ENCODE measurements at places on chromosomes 4 and X. TPM values are rescaled to one million over a fixed set of nuclear protein-coding genes. Genes with fewer than 3 reads are reported as not detected.

- no peak for DNase-seq
Observed at GRCh38 chr4:144948009-144948408, 150.0 kb downstream of the ANAPC10 start.

- DNase-seq: no peak
Observed at GRCh38 chr4:114921790-114922591, 191.4 kb downstream of the NDST4 start.

DNA sequence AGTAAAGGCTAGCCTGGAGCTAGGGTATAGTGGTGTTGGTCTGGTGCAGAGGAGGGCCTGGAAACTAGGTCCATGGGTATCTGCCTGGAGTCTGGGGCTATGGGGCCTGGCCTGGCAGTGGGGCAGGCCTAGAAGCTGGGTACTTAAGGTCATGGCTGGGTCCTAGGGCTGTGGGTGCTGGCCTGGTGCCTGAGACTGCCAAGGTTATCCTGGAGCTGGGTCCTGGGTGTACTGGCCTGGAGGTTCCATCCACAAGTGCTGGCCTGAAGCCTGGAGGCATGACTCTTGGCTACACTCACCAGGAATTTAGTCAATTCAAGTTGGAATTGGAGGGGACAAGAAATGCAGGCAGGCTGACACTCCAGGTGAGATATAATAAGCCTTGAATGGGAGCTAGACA lies 108.4 kb upstream of the ZCCHC13 start:
- DNase-seq: no peak

Gene FAT4
- 8.6 TPM for total RNA-seq

- no peak for DNase-seq
Observed at GRCh38 chrX:45852884-45853283, 652.2 kb upstream of the DIPK2B start.

DNA sequence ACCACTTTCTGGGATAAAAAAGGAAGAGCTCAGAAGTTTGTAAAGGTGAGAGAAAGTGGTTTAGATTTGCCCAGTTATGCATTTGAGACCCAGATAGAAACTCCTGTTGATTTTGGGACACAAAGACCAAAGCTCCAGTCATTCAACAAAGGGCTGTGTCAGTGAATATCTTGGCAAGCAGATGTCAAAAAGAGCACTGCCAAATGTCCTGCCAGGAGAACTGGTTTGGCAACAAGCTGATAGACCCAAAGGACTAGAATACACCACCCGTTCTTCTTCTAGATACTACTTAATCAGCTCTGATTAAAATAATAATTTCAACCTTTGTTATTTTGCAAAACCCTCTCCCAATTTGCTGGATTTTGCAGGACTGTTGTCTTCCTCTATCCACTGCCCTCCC lies 121.4 kb downstream of the NHS start:
- DNase-seq: no peak

DNA sequence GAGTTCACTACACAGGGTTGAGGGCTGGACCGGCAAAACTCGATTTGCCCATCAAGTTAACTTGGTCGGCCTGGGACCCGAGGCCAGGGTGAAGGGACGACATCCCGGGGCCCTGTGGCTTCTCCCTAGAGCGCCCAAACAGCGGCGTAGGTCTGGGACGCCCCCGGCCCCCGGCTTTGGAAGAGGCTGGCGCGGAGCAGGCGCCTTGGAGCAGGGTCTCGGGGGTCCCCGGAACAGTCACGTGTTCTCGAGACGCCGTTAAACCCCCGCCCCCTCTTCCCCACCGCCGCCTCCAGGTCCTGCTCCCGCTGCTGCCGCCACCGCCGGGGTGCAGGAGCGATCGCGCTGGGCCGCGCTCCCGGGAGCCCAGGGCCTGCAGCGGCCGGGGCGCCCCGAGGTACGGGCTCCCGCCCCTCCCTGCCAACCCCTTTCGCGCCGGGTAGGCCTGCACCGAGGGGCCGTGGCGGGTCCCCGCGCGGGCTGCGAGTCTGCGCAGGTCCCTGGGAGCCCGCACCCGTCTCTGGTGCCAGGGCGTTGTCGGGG lies at the start of gene NPY5R:
TSS of gene NPY5R (plus strand) at position 289 of the 543 bp plus-strand sequence. CDS start 6,382 bp downstream, outside the sequence.
- DNase-seq: no peak

DNA sequence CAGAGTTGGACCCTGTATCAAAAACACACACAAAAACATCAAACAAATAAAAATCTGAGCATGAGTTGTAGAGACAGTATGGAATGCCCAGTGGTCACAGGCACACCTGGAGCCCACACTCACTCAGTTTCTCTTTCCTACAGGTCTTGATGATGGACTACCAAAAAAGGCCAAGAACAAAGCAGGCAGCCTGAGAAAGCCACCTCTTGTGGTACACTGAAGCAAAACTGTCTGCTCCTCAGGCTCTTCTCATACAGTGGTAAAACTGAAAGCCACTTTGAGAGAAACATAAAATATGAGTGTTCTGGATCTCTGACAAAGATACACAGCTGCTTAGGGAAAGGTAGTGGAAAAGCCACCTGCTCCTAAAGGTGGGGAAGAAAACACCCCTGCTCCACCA lies 1206.9 kb downstream of the FSTL5 start:
- DNase-seq: no peak

Gene MAB21L2
- total RNA-seq: not detected

DNA sequence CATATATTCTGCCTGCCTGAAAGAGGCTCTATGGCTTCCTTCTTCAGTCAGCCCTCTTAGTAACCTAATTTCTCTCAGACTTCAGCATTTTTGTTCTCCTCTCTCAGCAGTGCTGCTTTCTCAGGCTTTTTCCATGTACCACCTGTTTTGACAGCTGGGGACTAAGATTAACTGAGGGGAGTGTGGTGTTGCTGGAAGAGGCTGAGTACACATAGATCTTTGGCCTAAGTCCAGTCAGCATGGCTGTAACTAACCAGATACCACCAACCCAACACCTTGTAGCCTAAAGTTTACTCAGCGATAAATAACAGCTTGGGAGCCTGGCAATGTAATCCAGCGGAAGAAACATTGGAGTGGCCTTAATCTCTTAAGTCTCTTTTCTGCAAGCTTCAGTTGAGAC lies 85.5 kb downstream of the RTL3 start:
- no peak for DNase-seq

Gene GAGE12J
- not detected for total RNA-seq

DNA sequence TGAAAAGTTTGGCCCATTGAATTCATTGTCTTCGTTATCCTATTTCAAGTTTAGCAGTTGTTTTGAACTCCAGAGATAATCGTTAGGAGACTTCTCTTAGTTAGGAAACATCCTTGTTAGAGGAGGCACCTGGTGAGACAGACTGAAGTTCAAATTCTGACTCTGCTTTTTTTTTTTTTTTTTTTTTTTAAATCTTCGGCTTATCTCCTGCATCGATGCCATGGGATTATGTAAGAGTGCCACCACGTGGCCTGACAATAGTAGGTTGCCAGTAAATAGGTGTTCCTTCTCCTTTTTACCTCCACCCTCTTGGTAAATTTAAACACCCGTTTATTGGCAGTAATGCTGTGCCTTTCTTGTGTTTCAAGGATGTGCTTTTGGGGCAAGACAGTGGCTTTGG lies 149.3 kb downstream of the SOWAHB start:
- no peak for DNase-seq
